Effector memory CD4-positive, alpha-beta T cell (primary cell): ENCODE measurements at places on chromosomes 13 and 19.

DNA sequence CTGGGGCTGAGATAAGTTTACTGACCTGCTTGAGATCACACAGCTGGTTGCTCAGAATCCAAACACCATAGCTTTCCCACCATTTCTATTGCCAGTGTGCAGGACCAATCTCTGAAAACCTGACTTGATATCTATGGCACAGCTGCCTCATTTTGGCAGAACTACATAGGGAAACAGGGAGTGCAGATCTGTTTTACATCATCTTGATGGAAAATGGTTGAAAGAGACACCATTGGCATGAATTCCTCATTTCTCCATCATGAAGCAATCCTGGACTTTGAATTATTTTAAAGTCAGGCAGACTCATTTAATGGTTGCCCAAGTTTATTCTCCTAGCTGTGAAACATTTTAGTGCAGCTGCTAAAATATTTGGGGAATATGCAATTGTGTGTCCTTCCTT is 1628.2 kb upstream of the SLC10A2 start:
- H3K27ac ChIP-seq = no peak overlapping the region
- no peak for DNase-seq
- H3K4me1 ChIP-seq = no peaks in the 10 kb centered on the region
- no peaks in the 10 kb centered on the region for H3K36me3 ChIP-seq
- H3K4me3 ChIP-seq = no peak overlapping the region

GRCh38 chr13:83935566-83935965 is 53.3 kb upstream of the SLITRK1 start:
- H3K36me3 ChIP-seq = no peaks in the 10 kb centered on the region
- no peak overlapping the region for H3K27ac ChIP-seq
- H3K27me3 ChIP-seq = no peaks in the 10 kb centered on the region
- no peaks in the 10 kb centered on the region for H3K4me1 ChIP-seq
- no peak overlapping the region for H3K4me3 ChIP-seq
- DNase-seq = no peak

DNA sequence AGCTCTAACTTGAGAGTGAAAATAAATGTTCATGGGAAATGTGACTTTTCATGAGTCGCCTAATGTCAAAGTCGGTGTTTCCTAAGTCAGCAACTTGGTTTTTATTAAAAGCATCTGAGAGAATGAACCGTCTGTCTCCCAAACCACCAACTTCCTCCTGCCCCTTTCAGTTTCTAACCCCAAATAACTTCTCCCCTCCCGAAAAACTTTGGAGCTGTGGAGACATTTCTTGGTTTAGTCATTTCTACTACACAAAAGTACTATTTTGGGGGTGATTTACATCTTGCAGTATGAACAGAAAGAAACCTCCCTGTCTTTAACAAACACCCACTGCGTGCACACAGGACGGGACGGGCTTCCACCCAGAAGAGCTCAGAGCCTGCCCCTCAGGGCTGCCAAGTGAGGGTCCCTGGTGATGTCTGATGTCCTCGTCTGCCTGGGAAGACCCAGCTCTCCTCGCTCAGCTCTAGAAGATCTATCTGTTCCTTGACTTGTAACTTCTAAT is 65.0 kb downstream of the RASA3 start:
- peak overlapping the region; percentile 76 for H3K27ac ChIP-seq
- DNase-seq = no peak
- H3K27me3 ChIP-seq = no peaks in the 10 kb centered on the region

DNA sequence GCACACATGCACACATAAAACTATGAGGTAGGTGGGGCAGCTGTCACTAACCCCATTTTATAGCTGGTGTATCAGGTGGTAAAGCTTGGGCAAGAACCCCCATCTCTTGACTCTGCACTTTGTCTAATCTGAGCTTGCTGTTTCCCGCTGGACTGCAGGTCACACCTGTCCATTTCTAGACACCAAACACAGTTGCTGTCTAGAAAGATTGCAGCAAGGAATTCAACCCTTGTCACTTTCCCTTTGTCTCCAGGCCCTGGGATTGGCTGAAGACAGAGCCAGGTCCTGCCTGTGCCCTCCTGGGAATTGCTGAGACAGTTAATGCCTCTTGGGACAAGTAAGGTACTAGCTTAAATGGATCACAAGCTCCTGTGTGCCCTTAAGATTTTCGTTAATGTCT is 83.8 kb downstream of the RNASEH2B start:
- H3K4me3 ChIP-seq = no peak overlapping the region
- DNase-seq = no peak
- no peaks in the 10 kb centered on the region for H3K27me3 ChIP-seq
- H3K27ac ChIP-seq = no peak overlapping the region
- no peaks in the 10 kb centered on the region for H3K36me3 ChIP-seq

DNA sequence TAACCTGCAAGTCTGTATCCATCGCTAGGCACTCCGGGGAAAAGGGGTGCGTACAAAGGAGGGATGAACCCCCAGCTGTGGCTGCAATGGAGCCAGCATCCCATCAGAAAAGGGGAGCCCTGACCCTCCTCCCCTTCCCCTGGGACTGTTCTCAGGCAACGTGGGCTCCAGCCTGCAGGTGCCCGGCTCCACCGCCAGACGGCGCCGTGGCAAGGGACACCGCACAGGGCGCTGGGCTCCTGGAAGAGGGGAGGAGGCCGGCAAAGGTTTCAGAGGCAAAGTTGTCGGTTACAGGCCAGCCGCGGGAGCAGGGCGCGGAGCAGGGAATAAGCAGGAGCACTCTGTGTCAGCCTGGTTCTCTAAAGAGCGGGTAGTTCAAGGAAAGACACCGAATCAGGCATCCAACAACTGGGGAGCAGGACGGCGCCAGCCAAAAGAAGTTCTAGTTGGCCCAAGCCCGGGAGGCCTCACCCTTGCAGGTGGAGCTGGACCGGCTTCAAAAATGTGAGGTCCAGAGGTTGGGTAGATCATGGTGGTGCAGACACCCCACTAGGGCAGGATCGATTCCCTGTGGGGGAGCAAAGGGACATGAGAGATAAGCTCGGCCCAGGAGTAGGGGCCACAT is 53.0 kb upstream of the ATP12A start:
- H3K4me1 ChIP-seq = peaks cover 18% of the 10 kb centered on the region
- no peaks in the 10 kb centered on the region for H3K27me3 ChIP-seq
- H3K36me3 ChIP-seq = no peaks in the 10 kb centered on the region
- no peak overlapping the region for H3K27ac ChIP-seq
- no peak for DNase-seq
